PC-3 (cell line): ENCODE measurements at places on chromosomes 5 and 9. TPM values are rescaled to one million over a fixed set of nuclear protein-coding genes. Genes with fewer than 3 reads are reported as not detected.

GRCh38 chr5:8184455-8185063, 315.6 kb downstream of the MTRR start:
- DNase-seq: peak; percentile 74

Gene MEIKIN
- not detected in 2 replicates for total RNA-seq

Gene TGFBI
- total RNA-seq: 4.5 and 4.8 TPM in 2 replicates

Gene CNTRL
- 6.0 and 7.9 TPM in 2 replicates for total RNA-seq

Gene MXD3
- 45.7 and 55.1 TPM in 2 replicates for total RNA-seq

Gene RFX3
- 2.3 and 4.5 TPM in 2 replicates for total RNA-seq

Gene C5orf58
- not detected in 2 replicates for total RNA-seq
